ENCODE measurements at places on chromosomes 3 and 15. TPM values are rescaled to one million over a fixed set of nuclear protein-coding genes. Genes with fewer than 3 reads are reported as not detected.

Gene SMCO1
- total RNA-seq = not detected

- DNase-seq = peak; percentile 11
These were observed 71.3 kb upstream of the CTXND1 start for GRCh38 chr15:80323285-80323684.

- no peak for DNase-seq
These were observed 118.0 kb upstream of the C3orf80 start for GRCh38 chr3:160106905-160107861.

DNA sequence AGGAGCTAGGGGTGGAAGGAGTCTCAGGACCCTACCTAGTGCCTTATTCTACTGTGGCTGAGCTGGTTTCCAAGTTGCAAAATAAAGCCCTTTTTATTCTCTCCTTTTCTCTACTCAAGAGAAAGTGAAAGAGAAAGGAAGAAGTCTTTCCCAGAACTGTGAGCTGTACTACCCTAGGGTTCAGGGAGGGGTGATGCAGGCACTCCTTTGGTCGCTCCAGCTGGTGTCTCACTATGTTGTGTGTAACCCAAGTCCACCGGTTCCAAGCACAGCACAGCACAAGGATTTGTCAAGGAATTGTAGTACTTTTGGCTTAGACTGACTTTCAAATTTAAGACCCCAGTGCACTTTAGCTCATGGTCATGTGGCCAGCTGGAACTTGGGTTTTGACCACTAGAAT, 1721.7 kb downstream of the OTOL1 start:
- no peak for DNase-seq

DNA sequence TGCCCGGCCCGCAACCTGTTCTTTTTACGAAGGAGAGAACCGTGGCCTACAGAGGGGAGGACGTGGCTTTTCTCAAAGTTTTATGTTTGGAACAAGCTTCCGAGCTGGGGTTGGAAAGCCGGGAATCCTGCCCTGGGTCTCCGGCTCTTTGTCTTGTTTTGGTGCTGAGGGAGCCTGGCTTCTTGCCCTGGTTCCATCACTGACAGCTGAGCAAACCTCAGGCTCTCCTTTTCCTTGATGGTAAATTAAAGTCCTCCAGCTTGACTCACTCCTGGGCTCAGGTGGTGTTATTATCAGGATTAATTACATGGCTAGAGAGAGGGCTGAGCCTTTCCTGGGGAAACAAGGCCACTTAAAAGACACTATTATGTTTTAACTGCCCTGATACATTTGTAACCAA, 289.5 kb upstream of the RGMA start:
- no peak for DNase-seq

DNA sequence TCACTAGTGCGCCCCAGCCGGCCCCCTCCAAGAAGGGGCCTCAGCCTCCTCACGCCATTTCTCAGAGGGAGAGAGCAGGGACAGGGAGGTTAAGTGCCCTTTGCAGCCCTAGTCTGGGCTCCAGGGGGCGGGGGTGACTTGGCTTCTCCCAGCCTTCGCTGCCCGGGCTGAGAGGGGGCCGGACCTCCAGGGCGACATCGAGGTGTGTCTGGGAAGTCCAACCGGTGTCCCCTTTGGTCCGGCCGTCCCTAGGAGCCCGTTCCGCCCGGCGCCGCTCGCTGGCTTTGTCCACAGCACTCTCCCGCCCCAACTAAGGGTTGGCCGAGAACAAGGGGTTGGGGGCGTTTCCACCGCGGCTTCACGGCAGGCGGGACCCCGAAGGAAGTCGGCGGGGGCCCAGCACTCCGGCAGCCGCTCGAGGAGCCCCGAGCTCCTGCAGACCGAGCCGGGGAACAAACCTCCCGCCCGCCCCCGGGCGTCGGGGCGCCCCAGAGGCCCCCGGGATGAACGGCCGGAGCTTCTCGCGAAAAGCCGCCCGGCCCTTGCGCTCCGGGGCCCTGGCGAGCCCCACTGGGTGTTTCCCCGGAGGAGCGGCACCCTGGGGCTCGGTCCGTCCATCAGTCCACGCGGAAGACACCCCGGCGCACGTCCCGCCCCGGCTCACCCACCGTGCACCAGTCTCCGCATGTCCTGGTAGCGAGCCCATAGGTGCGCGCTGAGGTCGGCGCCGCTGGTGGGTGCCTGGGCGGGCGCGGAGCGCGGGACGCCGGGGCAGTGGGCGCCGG, 627 bp downstream of the NT5DC2 start:
- peak; percentile 20 for DNase-seq

Data from PC-3 (cell line).